T1000 (cell line): ENCODE measurements at places on chromosomes 5 and 9.

- DNase-seq = no peak
These were observed 209.0 kb upstream of the IRX1 start for GRCh38 chr5:3386637-3387036.

DNA sequence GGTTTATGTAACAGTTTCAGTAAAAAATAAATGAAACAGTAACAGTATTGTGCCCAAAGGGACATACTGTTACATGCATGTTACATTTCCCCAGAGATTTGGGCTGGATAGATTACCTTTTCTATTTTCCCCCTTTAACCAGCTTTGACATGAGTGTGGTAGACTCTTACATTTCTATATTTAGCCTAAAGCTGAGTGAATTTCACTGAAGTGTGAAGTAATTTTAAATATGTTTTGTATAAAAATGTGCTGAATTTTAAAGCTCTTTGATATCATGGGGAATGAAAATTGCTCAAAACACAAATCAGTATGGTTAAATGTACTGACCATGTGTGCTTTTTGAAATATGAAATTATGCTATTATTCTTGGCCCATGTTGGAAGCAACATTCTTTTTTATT is 122.3 kb upstream of the CDH10 start:
- DNase-seq = no peak

DNA sequence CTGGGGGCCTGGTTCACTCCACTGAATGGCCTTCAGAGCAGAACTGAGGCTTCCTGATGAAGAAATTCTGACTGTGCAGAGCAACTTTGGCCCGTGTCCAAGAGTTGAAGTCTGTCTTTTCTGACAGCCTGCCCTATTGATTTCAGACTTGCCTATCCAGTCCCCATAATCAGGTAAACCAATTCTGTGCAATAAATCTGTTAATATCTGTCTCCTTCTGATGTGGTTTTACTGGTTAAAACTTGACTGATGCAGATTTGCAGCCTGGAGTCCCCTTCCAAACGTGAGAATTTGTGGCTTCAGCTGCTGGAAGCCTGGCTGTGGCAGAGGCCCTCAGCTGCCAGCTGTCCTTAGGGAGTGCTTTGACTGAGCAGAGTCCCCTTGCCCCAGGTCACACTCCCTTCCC is 283.9 kb upstream of the ANKRD55 start:
- no peak for DNase-seq

GRCh38 chr5:9502050-9502834 is 43.6 kb downstream of the SEMA5A start:
- DNase-seq = no peak

DNA sequence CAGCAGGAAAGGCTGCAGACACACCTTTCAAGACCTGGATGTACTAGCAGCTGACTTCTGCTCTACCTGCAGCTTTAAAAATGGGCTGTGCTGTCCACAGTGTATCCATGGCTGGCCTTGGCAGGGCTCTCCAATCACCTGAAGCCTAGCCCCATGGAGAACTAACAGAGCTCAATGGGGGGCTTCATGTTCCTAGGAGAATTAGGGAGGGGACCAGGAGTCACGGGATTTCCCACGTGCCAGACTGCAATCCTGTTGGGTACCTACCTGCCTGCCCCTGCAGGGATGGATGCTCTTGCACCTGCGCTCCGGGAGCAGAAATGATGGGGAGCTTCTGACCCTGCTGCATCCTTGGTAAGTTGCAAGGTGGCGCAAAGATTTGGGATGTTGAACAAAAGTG is 462.1 kb downstream of the ICE1 start:
- no peak for DNase-seq

DNA sequence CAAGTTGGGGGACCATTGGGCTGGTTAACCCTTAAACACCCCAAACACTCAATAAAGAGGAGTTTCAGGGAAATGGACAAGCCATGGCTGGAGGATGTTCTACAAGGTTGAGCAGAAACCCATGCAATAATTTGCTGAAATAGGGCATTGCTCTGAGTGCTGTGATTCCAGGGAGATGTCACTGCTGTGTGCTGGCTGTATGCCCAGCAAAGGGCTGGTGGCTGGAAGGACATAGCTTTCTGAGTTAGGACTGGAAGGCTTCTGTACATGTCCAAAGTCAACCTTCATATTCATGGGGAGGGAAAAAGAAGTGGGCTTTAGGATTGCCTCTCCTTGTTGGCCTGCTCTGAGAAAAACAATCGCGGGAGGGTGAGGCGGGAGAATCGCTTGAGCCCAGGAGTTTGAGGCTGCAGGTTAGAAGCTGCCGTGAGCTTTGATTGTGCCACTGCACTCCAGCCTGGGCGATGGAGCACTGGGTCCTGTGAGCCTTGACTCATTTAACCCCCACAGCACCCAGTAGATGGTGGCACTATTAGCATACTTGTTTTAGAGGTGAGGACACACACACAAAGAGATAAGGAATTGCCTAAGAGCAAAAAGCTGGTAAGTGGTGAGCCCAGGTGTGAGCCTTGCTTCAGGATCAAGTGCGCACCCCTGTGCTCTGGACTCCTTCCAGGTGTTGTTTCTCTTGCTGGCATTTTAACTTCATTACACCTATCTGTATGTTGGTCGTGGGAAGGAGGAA is 20.4 kb downstream of the IL12B start:
- DNase-seq = no peak

DNA sequence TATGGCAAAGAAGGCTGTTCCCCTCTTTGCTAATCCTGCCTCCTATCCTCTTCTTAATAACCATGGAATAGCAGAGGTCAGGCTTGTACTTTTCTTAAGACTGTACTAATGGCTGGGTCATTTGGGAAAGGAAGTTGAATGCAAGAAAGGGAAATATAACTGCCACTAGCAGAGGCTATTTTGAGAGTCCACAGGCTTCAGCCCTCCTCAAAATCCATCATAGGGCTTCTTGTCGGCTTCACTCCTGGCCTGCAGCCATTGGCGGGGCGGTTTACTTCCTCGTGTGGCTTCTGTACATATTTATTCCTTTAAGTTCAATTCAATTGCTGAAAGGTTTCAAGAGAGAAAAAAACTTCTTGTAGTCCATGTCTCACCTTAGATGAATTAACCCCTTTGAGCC is 2.8 kb upstream of the PARP8 start:
- no peak for DNase-seq

GRCh38 chr5:56070851-56071465 is 76.2 kb upstream of the IL6ST start:
- DNase-seq = no peak

DNA sequence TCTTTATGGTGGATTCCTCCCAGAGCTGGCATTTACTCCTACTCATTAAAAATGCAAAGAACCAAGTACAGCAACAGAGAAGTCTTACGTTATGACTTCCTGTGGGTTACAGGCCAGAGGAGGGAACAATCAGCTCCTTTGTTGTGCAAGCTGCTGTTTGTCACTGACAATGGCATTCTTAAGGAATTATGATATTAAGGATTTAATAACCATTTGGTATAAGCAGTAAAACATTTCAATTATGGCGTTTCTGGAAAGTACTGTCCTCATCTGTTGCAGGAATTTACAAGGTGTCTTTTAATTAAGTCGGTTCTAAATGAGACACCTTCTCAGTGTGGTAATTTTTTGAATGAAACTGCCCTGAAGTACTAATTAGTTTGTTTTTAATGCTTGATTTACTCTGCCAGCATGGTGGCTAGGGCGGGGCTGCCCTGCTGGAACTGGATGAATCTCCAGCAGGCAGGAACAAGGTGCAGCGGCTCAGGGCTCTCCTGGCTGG is 49.1 kb upstream of the VDAC1 start:
- no peak for DNase-seq

DNA sequence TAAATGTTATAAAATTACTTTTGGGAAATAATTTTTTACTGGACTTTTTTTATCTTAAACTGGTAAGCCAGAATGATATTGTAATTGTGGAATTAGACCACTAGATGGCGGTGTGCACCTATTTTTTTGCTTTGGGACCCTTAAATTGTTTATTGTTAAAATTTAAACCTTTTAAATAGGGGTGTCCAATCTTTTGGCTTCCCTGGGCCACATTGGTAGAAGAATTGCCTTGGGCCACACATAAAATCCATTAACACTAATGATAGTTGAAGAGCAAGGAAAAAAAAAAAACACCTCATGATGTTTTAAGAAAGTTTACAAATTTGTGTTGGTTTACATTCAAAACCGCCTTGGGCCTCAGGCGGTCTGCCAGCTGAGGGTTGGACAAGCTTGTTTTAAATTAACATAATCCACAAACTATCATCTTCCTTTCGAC is 28.4 kb upstream of the GADD45G start:
- no peak for DNase-seq

DNA sequence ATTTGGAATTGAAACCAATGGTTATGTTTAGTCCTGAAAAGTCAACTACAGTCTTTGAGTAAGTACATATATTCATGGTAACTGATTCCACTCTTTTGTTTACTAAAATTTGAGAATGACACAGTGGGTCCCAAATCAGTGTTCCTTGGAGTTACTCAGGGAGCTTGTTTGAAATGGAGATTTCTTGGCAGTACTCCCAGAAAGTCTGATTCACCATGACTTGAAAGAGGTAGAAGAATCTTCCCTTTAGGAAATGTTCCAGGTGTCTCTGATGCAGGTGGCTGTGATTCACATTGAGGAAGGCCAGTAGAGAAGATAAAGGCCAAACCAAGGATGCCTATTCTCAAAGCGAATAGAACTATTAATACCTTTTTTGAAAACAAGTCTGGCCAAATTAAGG is 1078.3 kb downstream of the CDH12 start:
- peak; percentile 5 for DNase-seq
